ENCODE measurements at places on chromosomes 16 and 17.

DNA sequence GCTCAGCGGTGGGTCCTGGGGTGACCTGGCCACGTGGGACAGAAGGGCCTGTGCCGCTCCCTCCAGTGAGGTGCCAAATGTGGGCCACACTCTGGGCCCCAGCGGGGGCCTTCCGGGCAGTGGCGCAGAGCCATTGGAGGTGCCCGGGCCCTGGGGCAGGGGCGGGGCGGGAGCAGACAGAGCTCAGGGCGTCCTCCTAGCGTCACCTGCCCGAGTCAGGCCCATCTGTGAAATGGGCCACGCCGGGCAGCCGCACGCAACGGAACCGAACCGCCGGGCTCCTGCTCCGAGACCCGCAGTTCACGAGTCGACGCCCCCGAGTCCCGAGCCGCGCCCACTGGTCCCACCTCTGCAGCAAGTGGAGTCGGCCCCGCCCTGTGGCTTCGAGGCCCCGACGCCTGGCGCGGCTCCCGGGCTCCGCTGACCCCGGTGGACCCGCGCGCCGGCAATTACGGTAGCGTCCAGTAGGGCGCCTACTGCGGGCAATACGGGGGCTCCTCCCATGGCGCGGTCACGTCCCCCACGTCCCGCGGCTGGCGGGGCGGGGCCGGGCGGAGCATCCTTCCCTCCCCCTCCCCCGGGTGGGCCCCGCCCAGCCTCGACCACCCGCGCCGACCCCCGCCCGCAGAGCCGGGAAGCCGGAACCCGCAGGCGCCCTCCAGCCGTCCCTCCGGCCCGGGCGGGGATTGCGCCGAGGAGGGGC is 1.9 kb downstream of the SLC16A3 start:
- DNase-seq, result no peak

DNA sequence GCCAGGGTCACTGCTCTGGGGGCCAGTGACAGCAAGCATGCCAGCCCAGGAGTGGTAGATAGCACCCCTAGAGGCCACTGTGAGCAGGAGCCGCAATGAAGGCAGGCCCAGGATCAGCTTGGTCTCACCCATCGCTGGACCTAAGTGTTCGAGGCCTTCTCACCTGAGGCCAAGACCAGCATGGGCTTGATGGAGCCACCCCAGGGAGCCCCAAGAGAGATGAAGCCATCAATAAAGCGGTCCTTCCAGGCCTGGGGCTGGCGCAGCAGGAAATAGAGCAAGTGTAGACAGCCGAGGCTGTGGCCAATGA is 1.8 kb downstream of the LCAT start:
- DNase-seq, result no peak

DNA sequence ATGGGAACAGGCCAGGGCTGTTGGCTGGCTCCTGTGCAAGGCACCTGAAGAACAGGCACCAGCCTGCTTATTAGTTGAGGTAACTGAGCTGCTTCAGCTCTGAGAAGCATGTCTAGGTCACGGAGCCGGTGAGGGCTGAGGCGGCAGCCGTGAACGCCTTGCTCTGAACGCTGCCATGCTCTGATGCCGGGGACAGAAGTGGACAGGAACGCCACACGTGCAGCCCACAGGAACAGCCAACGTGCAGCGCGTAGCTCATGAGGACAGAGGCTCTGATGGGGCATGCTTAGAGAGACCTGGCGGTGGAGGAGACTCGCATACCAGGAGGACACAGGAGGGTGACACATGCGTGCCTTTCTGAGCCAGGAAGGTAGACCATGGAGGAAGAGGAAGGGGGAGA is 25.6 kb downstream of the USP22 start:
- DNase-seq, result no peak

DNA sequence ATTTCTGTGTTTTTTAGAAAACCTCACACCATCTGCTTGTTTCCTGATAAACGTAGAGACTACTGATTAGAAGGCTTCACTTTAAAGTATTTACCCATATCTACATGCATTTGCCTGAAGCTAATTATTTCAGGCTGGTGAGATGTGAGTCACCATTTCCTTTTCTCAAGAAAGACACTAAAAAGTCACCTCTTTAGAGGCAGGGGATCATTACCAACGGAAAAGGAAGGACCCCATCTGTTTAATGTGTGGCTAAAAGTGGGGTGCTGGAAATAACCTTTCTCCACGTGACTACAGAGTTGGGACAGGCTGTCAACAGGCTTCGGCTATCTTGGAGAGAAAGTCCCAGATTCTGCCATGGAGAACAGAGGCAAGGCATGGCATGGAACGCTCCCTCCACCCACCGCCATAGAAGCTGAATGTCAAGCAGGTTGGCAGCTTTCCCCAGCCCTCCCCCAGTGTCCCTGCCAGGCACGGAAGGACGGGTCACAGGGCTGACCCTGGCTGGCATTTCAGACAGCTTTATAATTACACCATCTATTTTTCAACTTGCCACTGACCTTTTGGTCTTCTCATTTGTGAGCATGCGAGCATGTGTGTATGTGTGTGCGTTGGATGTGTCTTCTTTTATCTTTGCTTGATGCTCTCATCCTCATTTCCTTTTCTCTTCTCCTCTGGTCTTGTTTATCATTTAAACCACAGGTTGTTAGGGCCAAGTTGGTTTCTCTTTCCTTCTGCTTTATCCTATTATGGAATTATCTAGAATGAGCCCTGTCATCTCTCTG is 157.0 kb downstream of the CPPED1 start:
- DNase-seq, result peak; percentile 18

- DNase-seq, result no peak
Observed at GRCh38 chr16:11507991-11508390, 78.7 kb downstream of the LITAF start.

- DNase-seq, result no peak
Observed at GRCh38 chr16:27841061-27841801, 222.3 kb downstream of the GSG1L start.

Measured in stimulated activated CD4-positive, alpha-beta T cell treated with anti-CD3 and anti-CD28 coated beads, TNF-alpha, amount 100 ng/mL, for 4 hours (primary cell).